Panc1 (cell line): ENCODE measurements at places on chromosomes 12 and 14. TPM values are rescaled to one million over a fixed set of nuclear protein-coding genes. Genes with fewer than 3 reads are reported as not detected.

Gene NELL2
- 0.28 TPM for total RNA-seq

Gene GEMIN2
- total RNA-seq: 15.1 TPM

Gene DACT1
- total RNA-seq: 0.15 TPM

Gene PPP1R1A
- 0.23 TPM for total RNA-seq

Gene C12orf60
- 0.54 TPM for total RNA-seq

Gene SMIM41
- not detected for total RNA-seq

Gene NOPCHAP1
- total RNA-seq: 24.0 TPM

Gene CLEC2B
- 2.4 TPM for total RNA-seq

GRCh38 chr12:12804432-12804886, 8.7 kb upstream of the DDX47 start:
- DNase-seq: no peak

DNA sequence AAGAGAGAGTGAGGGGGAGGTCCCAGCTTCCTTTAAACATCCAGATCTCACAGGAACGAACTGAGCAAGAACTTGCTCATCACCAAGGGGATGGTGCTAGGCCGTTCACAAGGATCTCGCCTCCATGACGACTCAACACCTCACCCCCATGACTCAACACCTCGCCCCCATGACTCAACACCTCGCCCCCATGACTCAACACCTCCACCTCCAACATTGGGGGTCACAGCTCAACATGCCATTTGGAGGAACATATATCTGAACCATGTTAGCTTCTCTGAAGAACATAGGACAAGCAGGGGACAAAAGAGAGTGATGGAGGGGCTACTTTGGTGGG, 66.0 kb upstream of the LHX5 start:
- no peak for DNase-seq

DNA sequence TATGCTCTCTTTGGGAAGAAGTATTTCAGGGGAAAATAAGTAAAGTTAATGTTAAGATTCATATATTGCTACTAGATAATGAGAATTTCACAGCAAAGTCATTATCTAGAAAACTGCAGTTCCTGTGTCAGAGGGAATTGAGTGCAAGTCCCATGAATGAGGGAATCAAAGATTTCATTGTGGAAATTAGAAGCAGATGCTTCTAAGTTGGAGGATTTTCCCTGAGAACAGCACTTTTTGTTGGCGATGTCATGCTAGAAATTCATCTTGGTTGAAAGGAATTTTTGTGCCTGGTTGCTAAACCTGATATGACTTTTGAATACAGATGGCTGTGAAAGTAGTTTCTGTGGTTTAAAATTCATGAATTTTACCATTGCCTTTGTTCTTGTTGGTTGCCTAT, 25.6 kb downstream of the FRMD6 start:
- no peak for DNase-seq

DNA sequence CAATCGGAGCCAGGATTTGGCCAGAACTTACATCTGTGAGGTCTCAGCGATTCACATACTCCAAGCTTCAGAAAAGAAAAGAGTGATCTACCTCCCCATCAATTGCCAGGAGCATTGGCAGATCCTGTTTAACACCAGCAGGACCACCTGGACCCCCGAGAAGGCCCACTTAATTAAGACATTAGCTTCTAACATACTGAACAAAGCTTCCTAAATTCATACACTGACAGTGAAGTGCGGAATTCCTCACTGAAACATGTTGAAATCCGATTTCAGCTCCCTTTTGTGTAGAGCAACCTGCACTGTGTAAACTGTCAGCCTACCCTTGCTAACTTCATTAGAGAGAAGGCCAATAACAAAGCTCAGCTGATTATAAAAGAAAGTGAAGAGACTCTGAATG, 274.0 kb downstream of the NOVA1 start:
- no peak for DNase-seq

- DNase-seq: no peak
Measured at GRCh38 chr14:51482102-51482501, 169.6 kb upstream of the FRMD6 start.

DNA sequence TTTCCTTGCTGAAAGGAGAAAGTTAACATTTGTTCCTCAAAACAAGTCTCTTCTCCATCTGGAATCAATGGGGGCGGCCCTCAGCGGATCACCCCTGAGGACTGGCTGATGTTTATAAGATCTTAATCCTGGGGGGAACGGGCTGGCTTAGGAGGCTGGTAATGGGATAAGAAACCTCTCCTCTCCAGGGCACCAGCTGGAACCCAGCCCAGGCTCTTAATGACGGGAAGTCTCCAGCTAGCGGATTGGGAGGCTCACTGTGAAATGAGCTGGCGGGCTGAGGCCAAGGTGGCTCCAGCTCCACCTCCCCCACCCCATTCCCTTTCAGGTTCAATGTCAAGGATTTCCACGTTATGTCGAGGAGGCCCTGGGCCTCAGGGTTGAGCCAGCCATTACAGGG, 1133.0 kb downstream of the VRK1 start:
- no peak for DNase-seq

DNA sequence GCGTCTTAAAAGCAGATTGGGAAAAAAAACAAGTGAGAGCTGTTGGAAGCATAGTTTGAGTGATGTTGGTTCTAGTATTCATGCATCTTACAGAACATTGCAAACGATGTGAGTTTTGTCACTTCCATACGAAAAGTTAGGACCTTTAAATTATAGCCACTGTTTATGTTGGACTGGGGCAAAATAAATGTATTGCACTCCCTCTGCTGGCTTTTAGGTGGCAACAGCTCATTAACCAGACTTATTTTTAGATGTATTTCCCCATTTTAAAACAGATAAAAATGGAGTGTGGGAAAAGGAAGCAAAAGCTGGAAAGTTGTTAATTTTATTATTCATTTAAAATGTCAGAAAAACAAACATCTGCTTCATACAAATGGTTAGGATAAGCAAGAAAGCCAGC, 111.9 kb downstream of the LGR5 start:
- DNase-seq: no peak

DNA sequence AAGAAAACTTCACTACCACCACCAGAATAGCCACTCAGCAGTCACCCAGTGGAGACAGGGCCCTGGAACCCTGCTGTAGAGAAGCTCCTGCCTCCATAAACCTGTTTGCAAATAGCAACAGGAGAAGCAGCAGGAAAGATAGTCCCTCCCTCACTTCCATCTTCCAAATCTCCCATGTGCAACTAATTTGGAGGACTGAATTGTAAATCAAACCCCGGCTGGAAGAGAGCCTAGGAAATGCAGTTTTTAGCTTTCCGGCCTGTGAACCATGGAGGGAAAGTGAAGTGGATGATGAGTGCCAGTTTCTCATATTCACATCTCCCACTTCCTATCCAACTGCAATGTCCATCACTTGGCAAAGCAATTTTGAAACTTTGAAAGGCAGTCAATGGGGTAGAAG, 167.2 kb upstream of the FRMD6 start:
- no peak for DNase-seq

GRCh38 chr12:13252616-13253015, 56.1 kb downstream of the EMP1 start:
- DNase-seq: no peak

- DNase-seq: no peak
Measured at GRCh38 chr14:92492258-92492657, 21.3 kb upstream of the RIN3 start.

DNA sequence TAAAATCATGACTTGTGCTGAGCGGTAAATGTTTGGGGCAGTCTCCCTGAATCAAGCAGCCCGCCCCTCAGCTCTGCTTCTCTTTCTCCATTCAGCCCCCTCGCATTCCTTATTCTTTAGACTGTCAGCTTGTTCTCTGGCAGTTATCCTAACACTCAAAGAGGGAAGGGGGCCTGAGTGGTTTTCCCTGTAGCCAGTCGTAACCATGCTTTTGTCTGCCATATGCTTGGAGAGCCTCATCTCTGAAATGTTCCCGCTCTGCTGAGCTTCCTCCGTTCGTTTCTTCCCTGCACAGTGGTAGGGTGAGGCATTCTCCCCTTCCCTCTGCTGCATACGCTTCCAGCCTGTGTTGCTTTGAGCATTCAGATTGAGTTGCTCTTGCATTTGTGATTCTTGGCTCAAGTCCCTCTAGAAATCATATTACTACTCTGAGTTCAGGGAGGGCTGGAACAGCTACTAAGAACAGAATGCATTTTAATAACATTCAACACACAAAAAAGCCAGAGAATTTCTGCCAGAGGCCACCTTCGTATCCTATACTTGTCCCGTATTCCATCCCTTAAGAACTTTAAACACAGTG, 119.7 kb downstream of the FBXL14 start:
- DNase-seq: peak; percentile 75

DNA sequence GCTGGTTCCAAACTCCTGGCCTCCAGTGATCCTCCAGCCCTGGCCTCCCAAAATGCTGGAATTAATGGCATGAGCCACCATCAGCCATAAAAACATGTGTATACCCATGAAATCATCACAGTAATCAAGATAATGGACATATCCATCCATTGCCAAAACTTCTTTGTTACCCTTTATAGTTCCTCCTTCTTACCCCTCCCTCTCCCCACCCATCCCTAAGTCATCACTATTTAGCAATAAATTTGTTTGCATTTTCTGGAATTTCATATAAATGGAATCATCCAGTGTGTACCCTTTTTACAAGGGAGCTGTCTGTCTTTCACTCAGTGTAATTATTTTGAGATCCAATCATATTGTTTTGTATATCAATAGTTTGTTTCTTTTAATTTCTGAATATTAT, 42.4 kb downstream of the RPH3A start:
- DNase-seq: no peak

DNA sequence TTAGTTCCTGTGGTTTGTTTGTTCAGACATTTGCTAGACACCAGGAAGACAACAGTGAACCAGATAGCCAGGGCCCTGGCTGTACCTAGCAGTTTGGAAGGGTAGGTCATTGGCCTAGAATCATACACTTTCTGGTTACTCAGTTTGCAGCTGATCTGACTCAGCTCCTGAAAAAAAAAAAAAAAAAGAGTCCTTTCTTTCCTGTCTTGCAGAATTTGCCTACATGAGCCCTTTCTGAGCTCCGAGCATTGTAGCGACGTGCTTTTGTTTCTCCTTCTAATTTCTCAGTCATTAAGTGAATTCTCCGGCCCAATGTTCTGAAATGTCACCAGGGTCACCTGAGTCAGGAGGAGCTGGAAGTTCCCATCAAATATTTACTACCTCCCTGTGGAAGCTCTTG, 2.4 kb downstream of the CABP1 start:
- DNase-seq: no peak
